ENCODE measurements at places on chromosomes 3 and 15.
A peak's percentile ranks its signal among the peaks of the same experiment; 100 is the strongest.

GRCh38 chr15:94576889-94577533, 345.6 kb downstream of the MCTP2 start:
- DNase-seq = no peak

- DNase-seq = no peak
Measured at GRCh38 chr3:191139736-191140135, 59.3 kb upstream of the OSTN start.

DNA sequence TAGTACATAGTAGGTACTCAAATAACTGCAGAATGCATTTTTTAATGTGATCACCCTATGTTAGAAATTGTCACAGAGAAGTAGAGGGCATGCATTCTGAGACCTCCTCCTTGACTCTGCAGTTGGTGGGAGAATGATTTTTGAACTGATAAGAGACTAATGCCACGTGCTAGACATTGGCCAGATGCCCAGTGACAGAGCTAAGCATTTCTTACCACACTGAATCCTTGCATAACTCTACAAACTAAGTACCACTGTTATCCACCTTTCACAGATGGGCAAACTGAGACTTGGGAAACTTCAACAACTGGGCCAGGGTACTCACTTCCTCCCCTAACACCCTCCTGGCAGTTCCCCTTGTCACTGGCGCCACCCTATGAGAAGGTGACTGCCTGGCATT, 33.5 kb upstream of the SPATA12 start:
- no peak for DNase-seq

- DNase-seq = peak; percentile 57
Measured at GRCh38 chr3:186788482-186789370, 5.3 kb downstream of the EIF4A2 start.

- no peak for DNase-seq
Measured at GRCh38 chr3:137987723-137988122, 22.2 kb upstream of the CLDN18 start.

DNA sequence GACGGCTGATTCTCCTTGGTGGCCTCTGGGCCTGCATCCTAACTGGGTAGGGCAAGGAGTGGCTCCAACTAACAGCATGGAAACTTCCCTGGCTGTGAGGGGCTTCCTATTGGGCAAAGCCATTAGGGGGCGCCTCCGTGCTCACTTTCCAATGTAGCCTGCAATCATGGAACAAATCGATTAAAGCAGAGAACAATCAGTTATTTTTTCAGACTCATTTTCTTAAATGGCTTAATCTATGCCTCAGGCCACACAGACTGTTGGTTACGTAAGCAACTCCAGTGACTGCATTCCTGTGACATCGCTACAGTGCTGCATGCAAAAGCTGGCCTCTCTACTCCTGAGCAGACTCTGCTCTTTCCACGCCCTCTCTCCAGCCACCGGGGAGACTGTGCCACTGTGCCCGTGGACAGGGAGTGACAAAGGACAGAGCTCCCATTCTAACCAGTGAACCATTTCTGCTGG, 278.9 kb downstream of the KLF13 start:
- DNase-seq = no peak

- no peak for DNase-seq
Measured at GRCh38 chr3:139388821-139389551, 461 bp downstream of the COPB2 start.

- DNase-seq = no peak
Measured at GRCh38 chr15:55118344-55118870, 78.3 kb downstream of the RSL24D1 start.

- no peak for DNase-seq
Measured at GRCh38 chr15:40048926-40049475, 10.0 kb upstream of the SRP14 start.

GRCh38 chr3:113254171-113254947, 43.0 kb downstream of the BOC start:
- peak; percentile 30 for DNase-seq

- DNase-seq = no peak
Measured at GRCh38 chr3:149891621-149892020, 78.6 kb downstream of the RNF13 start.

GRCh38 chr3:180828001-180828720, 84.3 kb upstream of the FXR1 start:
- DNase-seq = no peak

DNA sequence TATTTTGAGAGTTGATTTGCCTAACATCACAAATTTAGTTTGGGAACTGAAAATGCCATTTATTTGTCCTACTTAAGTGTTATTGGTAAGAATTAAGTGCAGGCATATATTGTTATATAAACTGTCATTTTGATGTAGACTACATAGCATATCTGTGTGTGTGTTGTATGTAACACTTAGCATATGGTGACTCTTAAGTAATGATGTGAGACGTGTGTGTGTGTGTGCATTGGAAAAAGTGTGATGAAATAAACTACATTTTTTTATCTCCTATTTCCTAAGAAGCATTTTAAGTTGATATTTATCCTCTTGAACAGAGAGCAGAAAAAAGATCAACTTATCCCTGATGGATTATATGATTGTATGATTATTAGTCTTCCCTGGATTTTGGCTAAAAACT, 588.2 kb upstream of the SUCLG2 start:
- DNase-seq = no peak

DNA sequence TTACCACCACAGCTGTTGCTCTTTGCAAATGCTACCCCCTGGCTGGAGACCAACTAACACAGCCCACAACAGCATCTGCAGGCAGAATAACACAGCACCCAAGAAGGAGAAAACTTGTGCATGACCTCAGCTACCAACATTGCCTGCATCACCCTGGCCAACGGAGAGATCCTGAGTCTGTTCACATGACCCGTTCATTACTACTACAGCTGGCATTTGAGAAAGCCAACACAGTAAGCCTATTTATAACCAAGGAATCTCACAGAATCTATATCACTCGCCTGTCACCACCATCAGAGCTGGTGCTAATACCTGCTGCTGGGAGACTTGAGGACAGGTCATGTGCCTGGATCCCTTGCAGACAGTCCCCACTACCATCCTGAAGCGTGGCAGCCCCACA, 215.2 kb downstream of the POLQ start:
- DNase-seq = no peak

DNA sequence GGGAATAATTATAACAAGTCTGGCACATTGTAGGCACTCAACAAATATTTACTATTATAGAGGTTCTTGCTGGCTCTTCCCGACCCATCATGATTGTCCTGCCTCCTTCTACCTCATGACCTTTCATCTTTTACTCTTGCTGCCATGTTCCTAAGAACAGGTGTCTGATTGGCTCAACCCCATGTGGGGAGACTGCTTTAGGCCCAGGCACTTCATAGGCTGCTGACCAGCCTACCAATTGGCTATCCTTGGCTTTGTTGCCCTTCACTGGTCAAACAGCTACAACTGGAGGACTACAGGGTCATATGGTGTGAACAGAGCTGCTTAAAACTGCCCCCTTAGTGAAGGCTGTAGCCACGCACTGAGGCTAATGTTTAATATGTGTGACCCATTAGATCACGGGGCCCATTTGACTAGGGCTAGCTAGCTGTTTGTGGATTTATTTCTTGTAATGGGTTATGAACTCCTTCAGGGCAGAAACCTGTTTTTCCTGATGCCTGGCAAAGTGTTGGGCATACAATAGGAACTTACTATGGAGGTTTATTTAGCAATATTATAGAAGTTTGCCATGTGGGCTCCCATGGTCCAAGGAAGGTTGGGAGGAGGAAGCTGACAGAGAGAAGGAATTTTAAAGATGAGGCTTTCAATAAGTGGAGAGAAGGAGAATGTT, 239.9 kb upstream of the TBC1D5 start:
- DNase-seq = no peak

GRCh38 chr15:36066757-36067156, 512.7 kb upstream of the CDIN1 start:
- no peak for DNase-seq

GRCh38 chr15:62449638-62450037, 284.6 kb upstream of the C2CD4B start:
- DNase-seq = no peak

- DNase-seq = peak; percentile 78
Measured at GRCh38 chr3:196207833-196208607, 3.2 kb downstream of the ZDHHC19 start.

- no peak for DNase-seq
Measured at GRCh38 chr3:2765002-2765579, 345.1 kb downstream of the IL5RA start.

DNA sequence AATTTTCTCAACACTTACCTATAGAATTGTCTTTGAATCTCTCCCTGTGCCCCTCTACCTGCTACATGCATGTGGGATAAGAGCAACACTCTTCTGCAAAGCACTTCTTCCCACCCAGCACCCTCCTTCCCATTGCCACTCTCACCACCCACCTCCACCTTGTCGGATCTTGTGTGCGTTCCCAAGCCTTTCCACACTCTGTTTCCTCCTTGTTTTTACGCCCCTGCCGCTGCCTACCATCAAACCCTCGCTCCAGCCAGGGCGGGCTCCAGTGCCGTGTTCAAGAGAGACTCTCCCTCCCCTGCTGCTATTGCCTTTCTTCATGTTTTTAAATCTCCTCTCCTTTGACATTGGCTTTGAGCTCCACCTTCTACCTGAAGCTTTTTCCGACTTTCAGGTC, 40.2 kb downstream of the ABHD17C start:
- DNase-seq = no peak

DNA sequence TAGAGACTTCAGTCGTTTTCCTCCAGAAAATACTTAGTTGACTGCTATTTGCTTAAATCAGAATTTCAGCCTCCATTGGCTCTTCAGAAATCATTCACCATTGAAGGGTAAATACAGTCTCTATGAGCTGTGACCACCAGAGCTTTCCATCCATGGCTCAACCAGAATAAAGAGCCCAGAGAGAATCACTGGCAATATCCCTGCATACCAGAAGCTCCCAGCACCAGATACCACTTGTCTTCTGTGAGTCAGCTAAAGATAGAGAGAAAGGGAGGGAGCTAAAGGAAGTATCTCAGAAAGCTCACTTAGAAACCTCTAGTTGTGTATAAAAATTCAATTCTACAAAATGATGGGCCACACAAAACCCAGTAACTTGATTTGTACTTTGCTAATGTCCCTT, 115.2 kb upstream of the TMCO5A start:
- no peak for DNase-seq

GRCh38 chr15:29873947-29874411, 51.7 kb upstream of the TJP1 start:
- DNase-seq = no peak

GRCh38 chr3:149701977-149702350, 44.1 kb upstream of the WWTR1 start:
- DNase-seq = no peak

DNA sequence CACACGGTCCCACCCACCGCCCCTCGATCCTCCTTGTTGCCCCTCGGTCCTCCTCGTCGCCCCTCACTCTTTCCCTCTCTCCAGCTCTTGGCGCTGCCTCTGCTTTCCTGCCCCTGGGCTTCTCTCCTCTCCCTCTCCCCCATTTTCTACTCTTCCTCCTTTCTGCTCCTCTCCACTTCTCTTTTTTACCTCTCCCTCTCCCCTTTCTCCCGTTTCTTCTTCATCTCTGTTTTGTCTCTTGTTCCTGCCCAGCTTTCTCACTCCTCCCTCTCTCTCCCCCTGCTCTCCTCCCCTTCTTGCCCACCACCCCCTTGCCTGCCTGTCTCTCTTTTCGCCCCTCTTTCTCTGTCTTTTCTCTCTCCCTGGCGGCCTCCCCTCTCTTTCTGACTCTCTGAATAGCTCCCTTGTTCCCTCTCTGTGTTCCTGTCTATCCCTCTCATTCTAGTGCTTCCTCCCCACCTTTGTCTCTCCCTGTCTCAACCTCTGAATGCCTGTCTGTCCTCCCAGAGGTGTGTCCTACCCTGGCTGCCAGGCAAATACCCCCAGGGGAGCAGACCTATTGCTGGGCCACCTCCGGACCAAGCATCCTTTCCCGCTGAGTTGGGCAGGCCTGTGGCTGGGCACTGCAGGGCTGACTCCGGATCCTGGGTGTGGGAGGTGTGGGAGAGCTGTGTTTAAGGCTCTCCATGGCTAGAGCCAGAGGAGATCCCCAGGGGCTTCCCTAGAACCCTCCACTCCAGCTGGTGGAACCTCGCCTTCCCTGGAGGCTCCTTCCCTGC, 41.0 kb downstream of the EPHB3 start:
- no peak for DNase-seq

DNA sequence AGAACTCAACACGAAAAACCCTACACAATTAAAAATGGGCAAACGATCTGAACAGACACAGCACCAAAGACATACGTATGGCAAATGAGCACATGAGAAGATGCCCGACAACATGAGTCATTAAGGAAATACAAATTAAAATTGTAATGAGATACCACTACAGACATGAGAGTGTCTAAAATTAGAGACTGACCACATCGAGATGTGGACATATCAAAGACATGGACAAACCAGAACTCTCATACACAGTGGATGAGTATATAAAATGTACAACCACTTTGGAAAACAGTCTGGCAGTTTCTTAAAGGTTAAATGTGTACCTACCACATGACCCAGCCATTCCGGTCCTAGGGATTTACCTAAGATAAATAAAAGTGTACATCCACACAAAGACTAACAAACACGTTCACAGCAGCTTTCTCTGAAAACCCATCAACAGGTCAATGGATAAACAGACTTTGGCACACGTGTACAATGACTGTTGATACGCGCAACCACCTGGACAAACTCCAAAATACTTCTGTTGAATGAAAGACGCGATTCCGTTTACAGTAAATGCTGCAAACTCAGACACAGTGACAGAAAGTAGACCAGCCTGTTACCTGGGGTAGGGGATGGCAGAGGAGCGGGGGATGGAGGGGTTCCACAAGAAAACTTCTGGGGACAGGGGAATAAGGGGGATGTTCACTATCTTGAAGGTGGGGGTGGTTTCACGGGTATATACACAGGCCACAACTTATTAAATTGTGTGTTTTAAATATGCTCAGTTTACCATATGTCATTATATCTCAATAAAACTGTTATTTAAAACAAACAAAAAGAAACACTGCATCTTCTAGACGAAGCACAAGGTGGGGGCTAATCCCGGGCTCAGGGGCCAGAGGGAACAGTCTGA, 2.1 kb downstream of the TNK2 start:
- DNase-seq = no peak

DNA sequence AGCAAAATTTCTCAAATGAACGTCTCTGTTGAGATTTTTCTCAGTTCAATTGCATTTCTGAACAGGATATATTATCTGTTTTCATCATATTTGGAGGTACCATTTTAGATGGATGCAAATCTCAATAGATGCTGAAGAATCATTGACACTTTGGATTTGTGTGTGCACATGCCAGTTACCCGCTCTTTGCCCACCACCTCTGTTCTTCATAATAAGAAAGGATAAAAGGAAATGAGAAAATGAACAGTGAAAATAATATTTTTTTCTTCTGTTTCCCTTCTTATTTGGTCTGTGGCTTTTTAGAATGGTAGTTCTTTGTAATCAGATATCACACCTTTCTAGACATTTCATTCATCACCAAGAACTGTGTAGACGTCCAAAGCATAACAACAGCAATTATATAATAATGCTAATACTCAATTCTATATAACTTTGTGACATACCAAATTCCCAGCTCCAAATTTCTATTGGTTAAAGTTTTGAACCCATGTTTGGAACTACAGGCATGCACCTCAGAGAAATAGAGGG, 256.7 kb upstream of the SATB1 start:
- DNase-seq = no peak

- DNase-seq = no peak
Measured at GRCh38 chr3:126414406-126414805, 19.7 kb downstream of the CFAP100 start.
